Fibroblast of skin of left biceps (primary cell): ENCODE measurements at places on chromosomes 12 and 14.

DNA sequence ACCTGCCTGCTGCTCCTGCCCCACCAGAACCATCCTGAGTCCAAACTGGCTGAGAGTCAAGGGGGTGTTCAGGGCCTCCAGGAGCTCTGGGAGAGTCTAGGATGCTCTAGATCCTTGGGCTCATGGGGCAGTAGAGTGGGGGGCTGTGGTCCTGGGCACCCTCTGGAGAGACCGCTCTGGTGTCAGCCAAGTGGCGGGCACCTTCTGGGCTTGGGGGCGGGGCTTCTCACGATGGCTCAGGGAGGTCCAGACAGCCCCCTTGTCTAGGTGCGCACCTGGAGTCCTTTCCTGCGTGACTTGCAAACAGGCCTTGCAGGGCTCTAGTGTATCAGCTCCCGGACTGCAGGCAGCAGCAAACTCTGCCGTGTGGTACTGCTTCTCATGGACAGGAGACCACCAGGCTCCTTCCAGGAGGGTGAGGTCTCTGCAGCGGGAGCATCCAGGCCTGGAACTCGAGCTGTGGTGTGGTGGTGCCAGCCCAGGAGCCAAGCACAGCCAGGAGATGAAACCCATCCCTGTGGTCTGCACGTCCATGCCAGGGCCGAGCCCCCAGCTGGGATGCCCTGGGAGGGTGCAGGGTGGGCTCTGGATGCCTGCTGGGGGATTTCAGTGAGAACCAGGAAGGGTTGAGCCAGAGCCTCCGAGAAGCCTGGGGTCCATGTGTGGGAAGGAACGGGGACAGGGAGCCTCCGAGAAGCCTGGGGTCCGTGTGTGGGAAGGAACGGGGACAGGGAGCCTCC, 15.0 kb downstream of the PACS2 start:
- DNase-seq: no peak

DNA sequence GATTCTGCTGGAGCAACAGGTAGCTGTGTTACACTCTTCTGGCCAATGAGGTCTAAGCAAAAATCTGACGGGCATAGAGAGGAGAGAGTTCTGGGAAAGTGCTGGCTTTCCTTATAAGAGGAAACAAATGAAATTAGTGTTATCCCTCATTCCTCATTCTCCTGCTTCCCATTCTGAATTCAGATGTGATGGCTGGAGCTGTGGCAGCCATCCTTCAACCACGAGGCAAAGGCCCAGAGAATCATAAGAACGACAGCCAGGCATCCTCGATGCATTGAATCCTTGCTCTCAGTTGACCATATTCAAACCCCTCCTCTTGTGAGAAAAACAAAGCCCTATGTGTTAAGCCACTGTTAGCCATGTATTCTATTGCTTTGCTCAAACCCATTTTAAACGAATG, 27.5 kb upstream of the RIMBP2 start:
- no peak for DNase-seq

- DNase-seq: no peak
Measured at GRCh38 chr12:69645031-69645430, 34.3 kb upstream of the LRRC10 start.

GRCh38 chr14:78767436-78767835, 597.3 kb downstream of the NRXN3 start:
- DNase-seq: no peak

DNA sequence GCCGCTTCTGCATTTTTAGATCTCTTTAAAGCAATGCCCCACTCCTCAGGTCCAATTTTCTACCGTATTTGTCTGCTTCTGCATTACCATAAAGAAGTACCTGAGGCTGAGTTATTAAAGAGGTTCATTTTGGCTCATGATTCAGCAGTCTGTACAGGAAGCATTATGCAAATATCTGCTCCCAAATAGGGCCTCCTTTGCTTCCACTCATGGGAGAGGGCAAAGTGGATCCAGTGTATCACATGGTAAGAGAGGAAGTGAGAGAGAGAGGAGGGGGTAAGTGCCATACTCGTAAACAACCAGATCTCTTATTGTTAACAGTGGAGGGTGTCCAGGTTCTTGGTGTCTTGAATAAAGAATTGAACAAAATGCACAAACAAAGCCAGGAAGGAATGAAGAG, 316.1 kb upstream of the SEL1L start:
- DNase-seq: no peak

GRCh38 chr14:101284711-101285110, 276.6 kb upstream of the DIO3 start:
- no peak for DNase-seq

GRCh38 chr14:76289276-76289675, 86.7 kb upstream of the ESRRB start:
- DNase-seq: no peak

- no peak for DNase-seq
Measured at GRCh38 chr14:56590535-56590960, 10.9 kb downstream of the TMEM260 start.

- no peak for DNase-seq
Measured at GRCh38 chr12:52508211-52508610, 12.0 kb downstream of the KRT5 start.

- no peak for DNase-seq
Measured at GRCh38 chr12:51401900-51402299, 10.7 kb upstream of the GALNT6 start.

- peak; percentile 66 for DNase-seq
Measured at GRCh38 chr12:27865421-27865820, 85.4 kb upstream of the MANSC4 start.

- DNase-seq: no peak
Measured at GRCh38 chr14:77752799-77753516, 8.0 kb downstream of the SNW1 start.

DNA sequence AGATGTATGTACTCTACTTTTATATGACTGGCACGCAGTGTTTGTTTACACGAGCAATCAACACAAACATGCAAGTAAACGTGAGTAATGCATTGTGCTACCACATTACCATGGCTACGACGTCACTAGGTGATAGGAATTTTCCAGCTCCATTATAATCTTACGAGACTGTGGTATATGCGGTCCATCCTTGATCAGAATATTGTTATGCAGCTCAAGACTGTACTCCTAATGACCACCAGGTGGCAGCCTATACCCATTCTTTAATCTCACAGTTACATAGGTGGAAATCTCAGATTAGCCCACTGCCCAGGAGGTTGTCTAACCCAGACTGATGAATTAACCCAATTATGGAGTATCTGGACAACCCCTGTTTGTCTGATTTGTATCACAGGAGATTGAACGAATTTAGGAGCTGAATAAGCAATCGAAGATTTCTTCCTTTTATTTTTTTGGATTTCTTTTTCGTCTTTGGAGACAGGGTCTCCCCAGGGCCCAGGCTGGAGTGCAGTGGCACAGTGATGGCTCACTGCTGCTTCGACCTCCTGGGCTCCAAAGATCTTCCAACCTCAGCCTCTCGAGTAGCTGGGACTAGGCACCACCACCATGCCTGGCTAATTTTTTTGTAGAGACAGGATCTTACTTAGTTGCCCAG, 8.7 kb upstream of the TESPA1 start:
- peak; percentile 14 for DNase-seq

DNA sequence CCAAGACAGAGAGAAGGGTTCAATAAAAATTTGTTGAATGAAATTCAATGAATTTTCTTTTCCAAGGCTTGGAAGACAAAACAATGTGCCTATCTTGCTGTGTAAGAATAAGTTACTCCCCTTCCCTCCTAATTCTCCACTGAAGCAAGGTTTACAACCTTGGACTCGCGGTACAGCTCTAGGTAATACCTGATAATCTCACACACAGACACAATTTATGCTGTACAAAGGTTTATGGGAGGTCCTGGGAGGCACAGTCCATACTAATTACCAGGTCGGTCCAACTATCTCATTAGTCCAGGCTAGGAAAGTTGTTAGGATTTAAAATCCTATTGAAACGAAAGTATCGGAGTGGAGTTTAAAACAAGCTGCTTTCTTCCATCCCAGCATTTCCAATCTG, 42.6 kb downstream of the NELL2 start:
- no peak for DNase-seq

DNA sequence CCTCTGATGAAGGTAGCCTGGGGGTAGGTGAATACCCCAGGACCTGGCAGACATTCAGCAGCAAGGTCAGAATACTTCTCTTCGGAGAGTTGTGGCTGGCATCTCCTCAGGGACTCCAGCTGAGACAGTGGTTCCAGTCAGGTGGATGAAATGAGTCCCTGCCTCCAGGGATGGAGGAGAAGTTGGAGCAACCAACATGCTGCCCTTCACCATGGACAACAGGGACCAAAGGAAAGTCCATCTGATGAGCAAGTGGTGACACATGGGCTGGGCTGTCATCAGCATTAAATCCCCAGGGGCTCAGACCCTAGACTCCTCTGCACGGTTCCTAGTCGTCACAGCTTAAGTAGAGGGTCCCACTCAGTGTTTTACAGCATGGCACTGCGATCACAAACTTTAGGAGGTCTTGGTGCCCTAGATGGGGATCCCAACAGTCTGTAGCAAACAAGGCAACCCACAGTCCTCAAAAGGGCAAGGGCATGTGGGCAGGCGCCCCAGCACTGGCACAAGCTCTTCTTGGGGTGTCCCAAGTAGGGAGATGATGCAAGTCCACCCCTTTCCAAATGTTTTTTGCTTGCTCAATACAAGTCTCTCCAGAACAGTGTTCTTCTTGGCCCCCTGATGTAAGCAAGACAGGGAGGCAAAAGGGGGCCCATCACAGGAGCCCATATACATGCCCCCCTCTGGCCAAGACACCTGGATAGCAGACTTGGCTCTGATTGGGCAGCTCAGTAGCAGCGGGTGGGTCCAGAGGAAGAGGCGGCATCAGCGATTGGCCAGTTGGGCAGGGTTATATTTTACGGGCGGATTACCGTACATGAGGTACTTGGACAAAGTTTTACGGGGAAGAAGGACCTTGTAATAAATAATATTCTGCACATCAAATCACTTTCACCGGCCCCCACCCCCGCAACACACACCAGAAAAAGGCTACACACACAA, 10.8 kb upstream of the CDH24 start:
- DNase-seq: no peak

- no peak for DNase-seq
Measured at GRCh38 chr12:39402922-39403321, 40.0 kb downstream of the KIF21A start.

DNA sequence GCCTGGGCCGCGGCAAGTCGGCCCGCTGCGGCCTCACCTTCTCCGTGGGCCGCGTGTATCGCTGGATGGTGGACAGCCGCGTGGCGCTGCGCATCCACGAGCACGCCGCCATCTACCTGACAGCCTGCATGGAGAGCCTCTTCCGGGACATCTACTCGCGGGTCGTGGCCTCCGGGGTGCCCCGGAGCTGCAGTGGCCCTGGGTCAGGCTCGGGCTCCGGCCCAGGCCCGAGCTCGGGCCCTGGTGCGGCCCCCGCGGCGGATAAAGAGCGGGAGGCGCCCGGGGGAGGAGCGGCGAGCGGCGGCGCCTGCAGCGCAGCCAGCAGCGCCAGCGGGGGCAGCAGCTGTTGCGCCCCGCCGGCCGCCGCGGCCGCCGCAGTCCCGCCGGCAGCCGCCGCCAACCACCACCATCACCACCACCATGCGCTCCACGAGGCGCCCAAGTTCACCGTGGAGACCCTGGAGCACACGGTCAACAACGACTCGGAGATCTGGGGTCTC, 226.2 kb upstream of the CRY1 start:
- no peak for DNase-seq

DNA sequence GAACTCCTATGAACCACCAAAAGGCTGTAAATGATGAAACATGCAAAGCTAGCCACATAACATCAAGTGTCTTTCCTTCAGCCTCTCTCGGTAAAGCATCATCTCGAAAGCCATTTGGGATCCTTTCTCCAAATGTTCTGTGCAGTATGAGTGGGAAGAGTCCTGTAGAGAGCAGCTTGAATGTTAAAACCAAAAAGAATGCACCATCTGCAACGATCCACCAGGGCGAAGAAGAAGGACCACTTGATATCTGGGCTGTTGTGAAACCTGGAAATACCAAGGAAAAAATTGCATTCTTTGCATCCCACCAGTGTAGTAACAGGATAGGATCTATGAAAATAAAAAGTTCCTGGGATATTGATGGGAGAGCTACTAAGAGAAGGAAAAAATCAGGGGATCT, 61.2 kb downstream of the ATG14 start:
- DNase-seq: no peak

DNA sequence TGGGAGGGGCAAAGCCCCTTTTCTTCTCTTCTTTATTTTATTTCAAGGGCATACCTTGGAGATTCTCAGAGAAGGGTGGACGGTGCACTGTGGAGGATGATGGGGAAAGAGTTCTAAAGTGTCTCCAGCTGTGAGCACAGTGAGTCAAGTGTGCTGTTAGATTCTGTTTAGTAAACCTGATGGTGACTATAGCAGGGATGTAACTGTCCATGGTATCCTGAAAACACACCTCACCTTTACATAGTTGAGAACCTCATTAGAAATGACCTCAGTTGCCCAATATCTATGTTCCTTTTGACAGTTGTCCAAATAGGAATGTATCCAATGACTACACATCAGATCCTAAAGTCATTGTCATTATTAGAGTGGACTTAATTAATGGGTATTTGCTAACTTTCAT, 38.0 kb downstream of the CNTN1 start:
- DNase-seq: no peak

GRCh38 chr12:94277426-94278000, 129.1 kb downstream of the PLXNC1 start:
- no peak for DNase-seq

- DNase-seq: no peak
Measured at GRCh38 chr12:122081083-122081696, 2.6 kb downstream of the MLXIP start.

GRCh38 chr12:15627995-15628945, 160.9 kb downstream of the EPS8 start:
- DNase-seq: no peak

DNA sequence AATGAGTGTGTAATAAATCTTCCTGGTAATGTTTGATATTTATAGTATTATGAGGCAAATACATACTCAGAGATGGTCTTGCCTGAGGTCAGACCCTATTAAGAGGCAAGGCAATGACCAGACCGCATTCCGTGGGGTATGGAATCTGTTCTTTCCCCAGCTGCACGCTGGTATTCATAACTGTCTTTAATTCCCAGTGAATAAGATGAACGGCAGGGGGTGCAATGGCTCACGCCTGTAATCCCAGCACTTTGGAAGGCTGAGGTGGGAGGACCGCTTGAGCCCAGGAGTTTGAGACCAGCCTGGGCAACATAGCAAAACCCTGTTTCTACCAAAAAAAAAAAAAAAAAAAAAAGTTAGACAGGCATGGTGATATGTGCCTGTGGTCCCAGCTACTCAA, 44.6 kb downstream of the ERO1A start:
- DNase-seq: no peak

DNA sequence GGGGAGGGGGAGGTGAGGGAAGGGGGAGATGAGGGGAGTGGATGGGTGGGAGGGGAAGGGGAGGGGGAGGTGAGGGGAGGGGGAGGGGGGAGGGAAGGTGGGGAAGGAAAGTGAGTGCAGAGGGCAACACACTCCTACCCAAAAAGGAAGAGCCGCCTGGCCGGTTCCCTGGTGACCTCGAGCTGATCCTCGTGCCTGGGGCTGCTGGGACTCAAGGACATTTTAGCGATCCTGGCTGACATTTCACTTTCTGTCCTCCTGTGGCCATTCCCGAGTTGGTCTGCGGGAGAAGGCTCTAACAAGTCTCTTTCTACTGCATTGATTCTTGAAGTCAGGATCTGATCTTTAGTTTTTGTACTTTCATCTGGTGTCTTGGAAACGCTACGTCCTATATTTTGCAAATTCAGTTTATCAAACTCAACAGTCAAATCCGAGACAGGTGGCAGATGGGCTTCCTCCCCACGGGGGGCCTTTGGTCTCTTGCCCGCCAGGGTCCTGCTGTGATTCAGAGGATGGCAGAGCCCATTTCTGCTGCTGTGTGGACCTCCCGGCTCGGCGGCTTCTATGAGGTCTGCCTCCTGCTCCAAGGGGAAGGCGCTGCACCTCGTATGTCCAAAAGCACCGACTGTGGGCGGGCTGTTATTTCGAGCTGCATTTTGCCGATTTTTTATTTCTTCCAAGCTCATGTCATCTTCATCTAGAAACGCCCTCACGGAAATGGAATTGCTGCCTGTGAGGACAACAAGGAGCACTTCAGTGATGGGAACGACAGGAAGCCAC, 19.1 kb downstream of the PGAM5 start:
- no peak for DNase-seq
